ENCODE measurements at places on chromosomes 3 and 15. TPM values are rescaled to one million over a fixed set of nuclear protein-coding genes. Genes with fewer than 3 reads are reported as not detected.

- DNase-seq: no peak
These were observed 50.1 kb upstream of the CAPN7 start for GRCh38 chr3:15155840-15156360.

GRCh38 chr3:4695846-4696245, 202.7 kb downstream of the ITPR1 start:
- no peak for DNase-seq

GRCh38 chr3:58230876-58231552, 6.6 kb upstream of the ABHD6 start:
- DNase-seq: no peak

The GATA2 gene
- total RNA-seq: 28.2 TPM

Measured in glomerular endothelial cell (primary cell).